ENCODE measurements at places on chromosomes 1 and 21. TPM values are rescaled to one million over a fixed set of nuclear protein-coding genes. Genes with fewer than 3 reads are reported as not detected.

HNRNPU gene
- 621 TPM for polyA plus RNA-seq

LCK gene
- polyA plus RNA-seq: 0.13 TPM

LYST gene
- 1.1 TPM for polyA plus RNA-seq

GRCh38 chr1:169059421-169059820 is 47.1 kb upstream of the ATP1B1 start:
- H3K4me1 ChIP-seq: peaks cover 20% of the 10 kb centered on the region
- H3K27ac ChIP-seq: no peak overlapping the region
- H3K27me3 ChIP-seq: peaks cover 8% of the 10 kb centered on the region
- H3K36me3 ChIP-seq: no peaks in the 10 kb centered on the region
- DNase-seq: no peak
- no peak overlapping the region for H3K4me3 ChIP-seq

- no peaks in the 10 kb centered on the region for H3K4me1 ChIP-seq
- H3K27me3 ChIP-seq: no peaks in the 10 kb centered on the region
- no peak overlapping the region for H3K4me3 ChIP-seq
- H3K27ac ChIP-seq: no peak overlapping the region
- DNase-seq: no peak
- H3K36me3 ChIP-seq: no peaks in the 10 kb centered on the region
These were observed 351.6 kb upstream of the B3GALT2 start for GRCh38 chr1:193538003-193538354.

- DNase-seq: no peak
- H3K4me1 ChIP-seq: no peaks in the 10 kb centered on the region
These were observed 565.7 kb upstream of the PLXNA2 start for GRCh38 chr1:208809876-208810275.

DNA sequence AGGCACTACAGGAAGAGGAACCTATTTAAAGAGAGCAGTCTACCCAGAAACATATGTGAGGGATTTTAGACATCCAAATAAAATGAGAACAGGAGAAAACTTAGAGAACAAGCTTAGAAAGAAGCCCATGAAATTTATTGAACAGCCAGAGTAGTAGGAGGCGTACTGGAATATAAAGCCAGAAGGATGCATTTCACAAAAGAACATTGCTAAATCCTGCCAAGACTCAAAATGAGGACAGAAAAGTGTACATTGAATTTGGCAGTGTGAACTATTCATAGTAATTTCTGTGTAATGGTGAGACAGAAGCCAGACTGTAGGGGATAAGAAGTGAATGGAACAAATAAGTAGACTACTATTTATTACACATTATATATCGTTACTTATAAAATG is 22.5 kb downstream of the CEPT1 start:
- H3K27me3 ChIP-seq: no peaks in the 10 kb centered on the region
- peaks cover 3% of the 10 kb centered on the region for H3K4me1 ChIP-seq
- H3K27ac ChIP-seq: no peak overlapping the region
- peaks cover 59% of the 10 kb centered on the region for H3K36me3 ChIP-seq

DNA sequence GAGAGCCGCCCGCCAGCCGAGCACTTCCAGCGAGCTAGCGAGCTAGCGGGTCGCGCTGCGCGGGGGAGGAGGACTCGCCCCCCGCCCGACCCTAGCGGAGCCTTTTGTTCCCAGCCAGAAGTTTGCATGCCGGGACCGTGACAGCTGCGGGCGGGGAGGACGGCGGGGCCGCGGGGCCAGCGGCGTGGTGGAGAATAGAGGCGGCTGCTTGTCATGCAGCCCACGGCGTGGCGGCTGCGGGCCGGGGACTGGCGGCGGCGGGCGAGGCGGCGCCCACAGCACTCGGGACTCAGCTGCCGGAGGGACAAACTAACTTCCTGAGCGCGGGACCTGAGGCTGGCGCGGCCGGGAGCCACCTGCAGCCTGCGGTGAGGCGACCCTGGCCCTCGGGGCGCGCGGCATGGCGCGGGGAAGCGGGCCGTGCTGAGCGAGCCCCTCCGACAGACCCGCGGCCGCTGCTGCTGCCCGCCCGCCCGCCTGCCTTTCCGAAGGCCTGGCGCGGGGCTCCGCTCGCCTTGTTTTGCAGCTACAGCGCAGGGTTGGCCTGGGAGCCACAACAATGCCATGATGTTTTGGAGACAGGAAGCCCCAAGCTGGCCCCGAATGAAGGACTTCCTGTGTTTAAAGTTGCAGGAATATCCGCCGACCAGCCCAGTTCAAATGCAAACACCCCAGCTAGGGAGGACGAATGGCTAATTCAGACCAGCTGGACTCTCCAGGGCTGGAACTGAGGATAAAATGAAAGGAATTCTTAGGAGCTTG is 82.2 kb upstream of the BMP8A start:
- no peaks in the 10 kb centered on the region for H3K27me3 ChIP-seq
- H3K4me3 ChIP-seq: peak overlapping the region; percentile 81
- peaks cover 25% of the 10 kb centered on the region for H3K4me1 ChIP-seq
- peak overlapping the region; percentile 63 for H3K27ac ChIP-seq

DNA sequence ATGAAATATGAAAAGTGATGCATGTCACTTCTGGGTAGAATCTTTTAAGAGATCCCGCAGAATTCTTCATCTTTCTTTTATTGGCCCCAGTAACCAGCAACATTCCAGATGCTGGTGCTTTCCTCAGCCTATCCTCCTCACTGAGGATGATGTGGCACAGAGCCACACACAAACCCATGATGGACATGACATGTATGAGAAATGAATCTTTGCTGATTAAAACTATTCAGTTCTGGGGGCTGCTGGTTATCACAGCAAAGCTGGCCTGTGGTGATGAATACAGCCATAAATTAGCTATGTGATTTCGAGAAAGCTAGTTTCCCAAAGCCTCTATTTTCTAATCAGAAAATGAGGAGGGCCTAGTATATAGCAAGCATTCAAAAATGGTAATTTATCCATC is 8.3 kb upstream of the ERICH3 start:
- H3K36me3 ChIP-seq: no peaks in the 10 kb centered on the region
- no peaks in the 10 kb centered on the region for H3K27me3 ChIP-seq
- no peak overlapping the region for H3K27ac ChIP-seq
- H3K4me3 ChIP-seq: no peak overlapping the region
- DNase-seq: no peak

- no peak overlapping the region for H3K4me3 ChIP-seq
- no peak overlapping the region for H3K27ac ChIP-seq
- H3K36me3 ChIP-seq: no peaks in the 10 kb centered on the region
- no peaks in the 10 kb centered on the region for H3K27me3 ChIP-seq
- H3K4me1 ChIP-seq: no peaks in the 10 kb centered on the region
These were observed 243.1 kb downstream of the S1PR1 start for GRCh38 chr1:101479945-101480344.

DNA sequence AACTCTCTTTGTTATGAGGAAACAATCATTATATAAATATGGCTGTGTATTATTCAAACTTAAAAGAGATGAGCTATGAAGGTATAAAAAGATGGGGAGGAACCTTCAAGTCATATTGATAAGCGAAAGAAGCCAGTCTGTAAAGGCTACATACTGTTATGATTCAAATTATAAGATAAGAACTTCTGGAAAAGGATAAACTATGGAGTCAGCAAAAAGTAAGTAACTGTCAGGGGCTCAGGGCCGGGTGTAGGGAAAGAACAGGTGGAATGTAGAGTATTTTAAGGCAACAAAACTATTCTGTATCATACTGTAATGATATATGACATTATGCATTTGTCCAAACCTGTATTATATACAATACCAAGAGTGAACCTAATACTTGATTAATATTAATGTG is 573.1 kb upstream of the ZRANB2 start:
- H3K27me3 ChIP-seq: no peaks in the 10 kb centered on the region
- no peaks in the 10 kb centered on the region for H3K36me3 ChIP-seq
- H3K4me3 ChIP-seq: no peak overlapping the region
- no peak for DNase-seq

- no peak overlapping the region for H3K4me3 ChIP-seq
- H3K27me3 ChIP-seq: peaks cover 73% of the 10 kb centered on the region
- peaks cover 19% of the 10 kb centered on the region for H3K4me1 ChIP-seq
- DNase-seq: no peak
These were observed 4.6 kb upstream of the OLIG2 start for GRCh38 chr21:33021150-33021549.

GRCh38 chr1:205963352-205964155 is 20.3 kb upstream of the SLC26A9 start:
- no peak overlapping the region for H3K4me3 ChIP-seq
- DNase-seq: no peak
- H3K27ac ChIP-seq: no peak overlapping the region
- no peaks in the 10 kb centered on the region for H3K36me3 ChIP-seq
- H3K4me1 ChIP-seq: no peaks in the 10 kb centered on the region

GRCh38 chr1:68745011-68745410 is 248.1 kb upstream of the DEPDC1 start:
- H3K4me3 ChIP-seq: no peak overlapping the region
- H3K4me1 ChIP-seq: no peaks in the 10 kb centered on the region
- H3K27me3 ChIP-seq: no peaks in the 10 kb centered on the region
- no peak for DNase-seq

- H3K36me3 ChIP-seq: no peaks in the 10 kb centered on the region
- no peak overlapping the region for H3K27ac ChIP-seq
- no peak overlapping the region for H3K4me3 ChIP-seq
- DNase-seq: no peak
- no peaks in the 10 kb centered on the region for H3K4me1 ChIP-seq
These were observed 229.1 kb downstream of the S1PR1 start for GRCh38 chr1:101465941-101466340.

DNA sequence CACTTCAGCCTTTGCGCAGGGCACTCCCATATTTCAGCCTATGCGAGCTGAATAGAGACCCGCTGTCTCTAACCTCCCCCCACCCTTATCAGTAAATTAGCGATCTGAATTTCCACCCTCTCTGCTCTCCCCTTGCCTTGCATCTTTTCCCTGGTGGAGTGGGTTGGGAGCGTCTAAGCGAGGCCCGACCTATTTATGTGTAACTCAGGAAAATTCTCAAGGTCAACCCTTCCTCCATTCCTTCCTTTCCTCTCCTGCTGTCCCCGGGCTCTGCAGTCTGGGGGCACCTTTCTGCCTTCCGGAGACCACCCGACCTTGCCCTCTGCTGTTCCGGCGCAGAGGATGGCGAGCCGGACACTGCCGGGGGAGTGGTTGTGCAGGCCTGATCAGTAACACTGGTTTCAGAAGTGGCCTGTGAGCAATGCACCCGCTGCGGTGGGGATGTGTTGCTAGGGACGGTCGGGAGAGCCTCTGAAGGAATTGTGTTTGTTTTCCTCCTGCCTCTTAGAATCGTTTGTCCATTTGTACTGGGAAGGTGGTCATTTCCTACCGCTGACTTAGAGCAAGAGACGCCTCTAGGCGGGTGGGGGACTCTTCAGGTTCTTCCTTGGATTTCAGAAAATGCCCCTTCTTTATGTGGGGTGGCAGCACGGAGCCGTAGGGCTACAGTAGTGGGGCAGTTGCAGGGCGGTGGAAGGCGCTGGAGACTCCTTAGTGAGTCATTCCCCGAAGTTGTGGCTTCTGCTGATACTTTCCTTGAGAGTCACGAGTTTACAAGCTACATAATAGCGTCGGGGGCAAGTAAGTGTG is 513 bp downstream of the MGST3 start:
- no peaks in the 10 kb centered on the region for H3K27me3 ChIP-seq
- H3K27ac ChIP-seq: peak overlapping the region; percentile 98
- H3K4me3 ChIP-seq: peak overlapping the region; percentile 74
- H3K4me1 ChIP-seq: peaks cover 33% of the 10 kb centered on the region

- H3K4me3 ChIP-seq: no peak overlapping the region
- no peaks in the 10 kb centered on the region for H3K36me3 ChIP-seq
- H3K27ac ChIP-seq: no peak overlapping the region
- H3K27me3 ChIP-seq: peaks cover 2% of the 10 kb centered on the region
These were observed 39.7 kb upstream of the KCNA3 start for GRCh38 chr1:110714374-110714995.

GRCh38 chr1:69109277-69109676 is 458.4 kb upstream of the LRRC7 start:
- DNase-seq: no peak
- no peak overlapping the region for H3K27ac ChIP-seq
- no peak overlapping the region for H3K4me3 ChIP-seq
- H3K36me3 ChIP-seq: no peaks in the 10 kb centered on the region
- no peaks in the 10 kb centered on the region for H3K27me3 ChIP-seq

DNA sequence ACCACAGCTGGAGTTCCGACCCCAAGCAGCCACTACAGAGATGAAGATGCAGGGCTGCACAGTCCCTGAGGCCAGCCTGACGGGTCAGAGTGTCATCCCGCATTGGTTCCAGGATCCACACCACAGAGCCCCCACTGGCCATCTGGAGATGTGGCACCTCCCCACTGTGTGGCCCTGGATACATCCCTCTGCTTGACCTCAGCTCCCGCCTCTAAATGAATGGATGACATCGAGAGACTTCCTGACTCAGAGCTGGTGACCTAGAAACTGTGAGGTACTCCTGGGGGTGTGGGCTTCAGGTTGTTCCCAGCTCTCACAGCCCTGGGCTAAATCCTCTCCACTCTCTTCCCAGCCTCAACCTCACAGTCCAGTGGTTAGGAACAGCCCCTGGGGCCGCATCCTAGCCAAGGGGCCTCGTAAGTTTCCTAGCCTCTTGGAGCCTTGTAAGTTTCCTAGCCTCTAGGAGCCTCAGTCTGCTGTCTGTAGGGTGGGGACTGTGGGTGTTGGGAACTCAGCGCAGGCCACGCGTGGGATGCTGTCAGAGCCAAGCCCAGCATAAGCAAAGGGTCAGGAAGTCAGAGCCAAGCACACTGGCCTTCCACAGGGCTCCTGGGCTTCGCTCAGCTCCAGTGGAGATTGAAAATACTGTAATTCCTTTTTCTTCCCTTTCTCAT is 87.5 kb upstream of the RUNX3 start:
- no peak overlapping the region for H3K4me3 ChIP-seq
- H3K27ac ChIP-seq: no peak overlapping the region
- H3K27me3 ChIP-seq: peaks cover 48% of the 10 kb centered on the region
- DNase-seq: peak; percentile 34
- H3K4me1 ChIP-seq: peaks cover 7% of the 10 kb centered on the region

- H3K36me3 ChIP-seq: no peaks in the 10 kb centered on the region
- H3K4me1 ChIP-seq: no peaks in the 10 kb centered on the region
- no peak for DNase-seq
- no peak overlapping the region for H3K4me3 ChIP-seq
- no peak overlapping the region for H3K27ac ChIP-seq
These were observed 19.4 kb downstream of the FYB2 start for GRCh38 chr1:56799605-56800400.

GRCh38 chr1:167454304-167454893 is 63.9 kb downstream of the CD247 start:
- H3K4me3 ChIP-seq: peak overlapping the region; percentile 50
- peaks cover 36% of the 10 kb centered on the region for H3K27me3 ChIP-seq
- no peak for DNase-seq
- H3K27ac ChIP-seq: no peak overlapping the region
- H3K36me3 ChIP-seq: no peaks in the 10 kb centered on the region
- peaks cover 8% of the 10 kb centered on the region for H3K4me1 ChIP-seq

- H3K27ac ChIP-seq: no peak overlapping the region
- no peak overlapping the region for H3K4me3 ChIP-seq
- 0 out of 3 replicates have a peak, but pooled peaks cover 3% of the 10 kb centered on the region for H3K4me1 ChIP-seq
- no peaks in the 10 kb centered on the region for H3K27me3 ChIP-seq
- no peaks in the 10 kb centered on the region for H3K36me3 ChIP-seq
These were observed 14.5 kb upstream of the TTF2 start for GRCh38 chr1:117045644-117046043.

Data from K562 (cell line).